ENCODE measurements at places on chromosomes 2 and 18. TPM values are rescaled to one million over a fixed set of nuclear protein-coding genes. Genes with fewer than 3 reads are reported as not detected.

DNA sequence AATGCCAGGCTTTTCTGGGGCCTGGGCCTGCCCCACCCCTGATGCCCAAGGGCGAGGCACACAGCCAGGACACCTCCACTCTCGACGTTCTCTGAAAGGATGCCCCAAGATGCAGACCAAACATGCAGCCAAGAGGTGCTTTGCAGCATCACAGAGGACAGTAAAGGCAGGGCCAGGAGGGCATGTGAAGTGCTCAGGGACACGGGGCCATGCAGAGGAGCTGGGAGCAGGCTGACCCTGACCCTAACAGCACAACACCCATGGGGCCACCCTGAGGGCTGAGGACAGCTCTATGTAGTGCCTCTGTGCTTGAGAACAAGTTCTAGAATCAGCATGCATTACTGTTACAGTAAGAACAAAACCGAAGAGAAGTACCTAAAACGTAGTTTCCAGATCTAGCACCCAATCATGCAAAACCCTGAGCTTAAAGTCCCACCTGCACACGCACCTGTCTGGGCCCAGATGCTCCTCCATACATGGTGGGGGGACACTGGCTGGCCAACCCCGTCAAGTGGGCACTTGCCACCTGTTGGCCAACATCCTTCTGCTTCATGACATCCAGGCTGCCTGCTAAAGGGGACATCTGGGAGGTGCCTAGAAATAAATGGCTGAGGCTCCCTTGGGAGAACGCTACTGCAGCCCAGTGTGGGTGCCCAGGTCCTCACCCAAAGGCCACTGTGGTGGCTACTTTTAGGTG lies 15.4 kb downstream of the HS6ST1 start:
- no peaks in the 10 kb centered on the region for H3K27me3 ChIP-seq
- no peak overlapping the region for H3K27ac ChIP-seq
- H3K36me3 ChIP-seq, result no peaks in the 10 kb centered on the region
- H3K4me3 ChIP-seq, result no peak overlapping the region
- no peak for DNase-seq

DNA sequence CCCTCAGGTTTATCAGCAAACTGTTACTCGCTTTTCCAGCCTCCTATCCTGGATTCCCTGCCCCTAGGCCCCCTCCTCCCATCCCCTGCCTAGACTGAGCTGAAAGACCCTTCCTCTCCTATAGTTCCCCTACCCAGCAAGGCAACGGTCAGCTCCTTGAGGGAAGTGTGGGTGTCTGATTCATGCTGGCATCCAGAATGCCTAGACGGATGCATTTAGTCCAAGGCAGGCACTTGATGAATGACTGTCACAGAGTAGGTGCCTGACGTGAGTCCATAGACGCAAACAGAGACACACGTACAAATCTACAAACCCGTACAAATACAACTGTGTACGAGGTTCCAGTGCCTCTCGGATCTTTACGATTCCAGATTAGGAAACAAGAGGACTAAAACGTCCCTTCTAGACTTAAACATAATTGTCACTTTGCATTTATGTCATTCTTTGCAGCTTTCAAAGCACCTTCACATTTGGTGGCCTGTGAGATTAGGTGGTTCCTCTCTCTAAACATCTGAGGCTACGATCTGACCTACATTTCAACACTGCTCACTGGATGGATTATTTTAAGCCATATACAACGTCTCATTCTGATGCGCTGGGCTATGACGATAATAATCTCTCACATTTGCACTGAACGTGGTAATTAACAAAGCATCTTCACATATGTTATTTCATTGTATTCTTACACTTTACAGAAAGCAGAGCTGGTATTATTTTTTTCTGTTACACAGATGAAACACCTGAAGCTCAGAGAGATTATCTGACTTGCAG lies 36.7 kb downstream of the DNMT3A start:
- H3K27ac ChIP-seq, result no peak overlapping the region
- no peaks in the 10 kb centered on the region for H3K36me3 ChIP-seq
- H3K4me3 ChIP-seq, result no peak overlapping the region
- peaks cover 72% of the 10 kb centered on the region for H3K27me3 ChIP-seq
- H3K4me1 ChIP-seq, result peaks cover 4% of the 10 kb centered on the region

GRCh38 chr2:178478439-178479274 lies at the start of gene FKBP7:
Gene FKBP7 (minus strand): TSS chr2:178478600. CDS start chr2:178478499, 101 bp downstream.
- H3K36me3 ChIP-seq, result no peaks in the 10 kb centered on the region
- H3K27me3 ChIP-seq, result no peaks in the 10 kb centered on the region
- H3K27ac ChIP-seq, result peak within 1 kb of the TSS; percentile 72

KIF3C gene
- total RNA-seq, result 6.7 TPM

- peak within 1 kb of the TSS; percentile 87 for H3K4me3 ChIP-seq
- H3K27ac ChIP-seq, result peak within 1 kb of the TSS; percentile 98
- H3K27me3 ChIP-seq, result no peaks in the 10 kb centered on the region
- peaks cover 7% of the 10 kb centered on the region for H3K36me3 ChIP-seq
- peaks cover 20% of the 10 kb centered on the region for H3K4me1 ChIP-seq
- DNase-seq, result peak; percentile 87
These were observed at the start of gene TGIF1 for GRCh38 chr18:3450012-3450798. Gene TGIF1 (plus strand): TSS chr18:3450172. CDS start chr18:3450490, 318 bp downstream.

Data from K562 (cell line).